NCI-H1930 (cell line): ENCODE measurements at places on chromosomes 3 and 15.

GRCh38 chr3:150764566-150764965, 1.6 kb upstream of the SIAH2 start:
- DNase-seq = no peak

DNA sequence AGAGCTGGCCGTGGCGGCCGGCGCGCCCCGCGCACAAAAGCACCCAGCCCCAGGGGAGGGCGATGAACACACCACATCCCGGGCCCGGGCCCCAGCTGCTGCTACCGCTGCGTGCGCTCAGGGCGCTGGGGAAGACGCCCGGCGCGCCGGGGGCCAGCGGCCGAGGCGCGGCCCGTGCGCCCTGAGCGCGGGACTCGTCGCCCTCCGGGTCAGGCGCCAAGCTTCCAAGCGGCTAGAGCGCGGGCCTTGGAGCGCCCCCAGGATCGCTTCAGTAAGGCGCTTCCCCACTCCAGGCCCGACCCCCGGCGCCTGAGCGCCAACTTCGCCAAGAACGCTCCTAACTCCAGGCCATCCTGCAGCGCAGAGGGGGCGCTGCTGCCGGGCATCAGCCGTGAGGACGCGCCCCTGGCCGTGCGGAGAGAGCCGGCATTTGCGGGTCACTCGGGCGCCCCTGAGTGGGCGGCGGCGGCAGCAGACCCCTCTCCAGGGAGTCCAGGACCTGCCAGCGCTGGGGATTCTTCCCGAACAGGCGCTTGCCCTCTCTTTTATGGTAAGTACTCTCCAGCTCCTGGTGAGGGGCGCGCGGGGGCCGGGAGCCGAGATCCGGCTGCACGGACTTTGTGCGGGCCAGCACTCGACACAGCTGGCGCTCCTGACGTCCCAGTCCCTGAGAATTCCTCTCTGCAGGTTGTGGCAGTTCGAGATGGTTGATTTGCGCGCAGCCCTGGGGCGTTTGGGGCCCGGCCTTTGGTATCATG, 475 bp downstream of the SPSB4 start:
- peak; percentile 78 for DNase-seq

- DNase-seq = peak; percentile 80
These were observed 119.1 kb downstream of the OPA1 start for GRCh38 chr3:193711964-193712598.

GRCh38 chr3:173371848-173372487, 25.6 kb upstream of the NLGN1 start:
- no peak for DNase-seq

DNA sequence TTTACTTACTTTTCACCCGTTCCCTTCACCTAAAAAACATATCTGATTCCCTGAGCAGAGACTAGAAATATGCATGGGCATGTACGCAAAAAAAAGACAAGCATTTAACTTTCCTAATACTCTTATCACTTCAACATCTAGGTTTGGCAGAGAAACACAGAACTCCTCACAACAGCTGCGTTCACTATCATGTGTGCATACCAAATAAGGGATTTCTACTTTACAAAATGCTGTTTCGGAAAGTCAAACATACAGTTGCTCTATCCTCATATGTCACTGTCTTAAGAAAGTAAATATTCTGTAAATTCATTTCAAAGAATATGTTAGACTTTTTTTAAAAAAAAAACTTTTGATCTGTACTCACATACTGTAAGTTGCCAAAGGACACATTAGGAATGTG, 65.1 kb upstream of the CBLB start:
- no peak for DNase-seq

DNA sequence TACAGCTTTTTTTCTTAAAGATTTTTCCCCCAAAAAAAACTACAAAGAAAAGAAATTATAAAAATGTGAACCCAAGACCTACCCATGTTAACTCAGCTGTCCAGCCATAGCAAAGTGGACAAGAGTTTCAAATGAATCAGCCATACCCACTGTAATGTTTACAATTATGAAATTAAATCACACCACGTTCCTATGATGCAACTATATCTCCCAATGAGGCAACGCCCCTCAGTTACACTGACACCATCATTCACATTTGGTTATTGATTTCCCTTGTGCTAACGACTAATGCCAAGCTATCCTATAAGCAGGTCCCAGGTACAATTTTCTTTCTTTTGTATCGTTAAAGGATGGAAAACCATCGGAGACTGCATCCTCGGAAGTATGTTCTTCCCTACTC, 115.1 kb upstream of the ICE2 start:
- no peak for DNase-seq

DNA sequence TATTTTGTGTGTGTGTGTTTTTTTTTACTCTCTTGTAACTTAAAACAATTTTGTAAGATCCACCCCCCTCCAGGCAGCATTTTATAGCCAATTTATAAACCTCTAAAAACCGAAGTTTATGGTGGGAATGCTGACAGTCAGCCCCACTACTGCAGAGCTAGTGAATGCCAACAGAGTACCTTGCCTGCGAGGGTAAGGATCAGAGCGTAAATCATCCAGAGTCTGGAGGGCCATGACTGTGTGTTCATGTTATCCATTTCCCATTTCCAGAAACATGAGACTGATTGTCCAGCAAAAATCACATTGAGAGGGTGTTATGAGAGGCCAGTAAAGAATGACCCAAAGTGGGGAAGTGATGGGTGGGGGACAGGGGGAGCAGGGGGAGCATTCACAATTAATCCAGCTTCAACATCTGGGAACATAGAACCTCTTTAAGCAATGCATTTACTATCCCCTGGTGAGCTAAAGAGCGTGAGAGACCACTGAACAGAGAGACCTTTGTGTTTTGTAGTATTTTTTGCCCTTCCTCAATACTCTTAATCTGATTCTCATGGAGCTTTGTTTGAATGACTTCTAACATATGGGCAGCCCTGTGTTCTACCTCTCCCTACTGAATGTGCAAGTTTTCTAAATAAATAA, 464.5 kb downstream of the RBMS3 start:
- no peak for DNase-seq

GRCh38 chr3:190384309-190384756, 3.6 kb upstream of the CLDN16 start:
- DNase-seq = no peak

DNA sequence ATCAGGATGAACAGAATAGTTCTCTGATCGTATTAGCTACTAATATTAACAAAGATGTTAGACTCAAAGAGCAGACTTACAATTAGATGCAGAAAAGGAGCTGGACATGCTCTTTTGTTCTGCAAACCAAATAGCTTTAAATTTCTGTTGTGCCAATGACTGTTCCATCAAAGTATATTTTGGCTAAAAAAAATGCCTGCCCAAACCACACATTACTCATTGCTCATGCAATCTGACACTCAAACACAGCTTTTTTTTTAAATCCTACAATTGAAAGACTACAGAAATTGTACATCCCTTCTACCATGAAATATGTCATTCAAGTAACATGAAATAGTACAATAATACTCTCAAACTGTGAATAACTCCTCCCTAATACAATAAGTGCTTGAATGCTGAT, 48.6 kb downstream of the SHOX2 start:
- DNase-seq = no peak

DNA sequence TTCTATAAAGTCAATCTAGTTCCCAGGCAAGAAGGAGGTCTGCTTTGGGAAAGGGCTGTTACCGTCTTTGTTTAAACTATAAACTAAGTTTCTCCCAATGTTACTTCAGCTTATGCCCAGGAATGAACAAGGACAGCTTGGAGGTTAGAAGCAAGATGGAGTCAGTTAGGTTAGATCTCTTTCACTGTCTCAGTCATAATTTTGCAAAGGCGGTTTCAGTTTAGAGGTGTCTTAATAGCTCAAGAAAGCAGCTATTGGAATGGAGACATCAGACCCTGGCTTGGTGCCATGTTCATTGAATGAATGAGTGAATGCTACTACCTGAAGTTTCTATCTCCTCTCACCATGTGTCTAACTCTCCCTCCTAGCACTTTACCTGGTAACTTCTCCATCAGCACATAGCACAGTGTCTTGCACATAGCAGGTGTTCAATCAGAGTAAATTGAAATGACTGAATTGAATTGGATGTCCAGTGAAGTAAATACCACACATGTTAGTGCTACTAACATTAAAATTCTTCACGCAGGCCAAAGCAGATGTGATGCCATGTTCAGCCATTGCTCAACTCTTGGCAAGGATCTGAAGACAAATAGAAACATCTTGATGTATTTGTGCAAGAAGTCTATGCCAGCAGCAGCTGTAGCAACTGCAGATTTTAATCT, 28.2 kb downstream of the CLEC3B start:
- DNase-seq = no peak

GRCh38 chr3:171805687-171806086, 4.6 kb downstream of the PLD1 start:
- no peak for DNase-seq

- no peak for DNase-seq
These were observed 20.0 kb upstream of the GOLGA6C start for GRCh38 chr15:75238150-75238549.

DNA sequence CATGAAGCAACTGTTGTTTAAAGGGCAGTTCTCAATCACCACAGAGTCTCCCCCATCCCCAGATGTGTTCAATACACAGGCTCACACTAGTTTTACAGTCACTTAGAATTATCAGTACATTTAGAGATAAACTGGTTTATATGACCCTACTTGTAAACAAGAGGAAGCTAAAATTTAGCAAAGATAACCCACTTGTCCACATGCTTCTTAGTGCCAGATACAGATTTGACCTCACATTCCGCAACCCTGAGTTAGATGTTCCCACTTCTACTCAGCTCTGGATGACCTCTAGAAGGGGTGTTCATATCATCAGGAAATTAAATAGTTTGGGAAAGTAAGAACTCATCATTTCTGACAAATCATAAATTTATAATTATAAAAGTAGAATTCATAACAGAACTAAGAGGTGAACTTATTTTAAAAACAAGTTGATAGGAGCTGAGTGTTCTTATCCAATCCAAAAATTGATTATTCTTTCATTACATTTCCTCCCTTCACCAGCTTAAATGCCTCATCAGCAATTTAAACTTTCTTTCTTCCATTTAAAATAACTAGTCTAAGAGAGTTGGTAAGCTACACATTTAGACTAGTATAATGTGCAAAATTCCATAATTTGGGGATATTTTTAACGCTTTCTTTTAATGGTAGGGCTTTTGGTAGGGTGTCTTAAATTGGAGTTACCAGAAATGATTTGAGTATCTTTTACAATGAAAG, 131.2 kb downstream of the FBN1 start:
- DNase-seq = no peak

DNA sequence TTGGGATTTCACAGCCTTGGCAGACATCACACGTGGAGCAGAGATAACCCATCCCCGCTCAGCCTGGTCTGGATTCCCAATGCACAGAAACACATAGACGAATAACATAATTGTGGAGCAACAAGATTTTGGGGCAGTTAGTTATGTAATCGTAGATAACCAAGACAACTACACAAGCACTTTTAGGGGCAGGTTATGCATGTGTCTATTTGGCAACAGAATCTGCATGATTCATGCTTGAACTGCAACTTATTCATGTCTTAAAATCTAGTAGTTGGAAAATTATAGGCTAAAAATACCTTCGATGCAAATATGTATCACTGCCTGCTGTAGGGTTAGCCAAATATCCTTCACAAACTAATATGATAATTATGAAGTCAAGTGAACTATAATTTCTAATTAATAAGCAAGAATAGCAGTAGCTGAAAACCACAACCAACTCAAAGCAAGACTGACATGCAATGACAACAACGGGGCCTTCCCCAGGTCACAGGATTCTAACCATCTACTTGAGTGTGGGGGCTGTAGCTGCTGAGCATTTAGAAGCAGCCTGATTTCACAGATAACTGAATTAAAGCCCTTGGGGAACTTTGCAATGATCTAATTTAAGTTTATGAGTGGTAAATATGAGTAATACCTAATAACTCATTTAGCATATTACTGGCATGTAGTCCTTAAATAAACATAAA, 31.1 kb downstream of the DGKG start:
- no peak for DNase-seq

- DNase-seq = no peak
These were observed 138.0 kb upstream of the ALCAM start for GRCh38 chr3:105228696-105229095.

GRCh38 chr3:11131371-11131770, 22.9 kb upstream of the HRH1 start:
- DNase-seq = no peak

DNA sequence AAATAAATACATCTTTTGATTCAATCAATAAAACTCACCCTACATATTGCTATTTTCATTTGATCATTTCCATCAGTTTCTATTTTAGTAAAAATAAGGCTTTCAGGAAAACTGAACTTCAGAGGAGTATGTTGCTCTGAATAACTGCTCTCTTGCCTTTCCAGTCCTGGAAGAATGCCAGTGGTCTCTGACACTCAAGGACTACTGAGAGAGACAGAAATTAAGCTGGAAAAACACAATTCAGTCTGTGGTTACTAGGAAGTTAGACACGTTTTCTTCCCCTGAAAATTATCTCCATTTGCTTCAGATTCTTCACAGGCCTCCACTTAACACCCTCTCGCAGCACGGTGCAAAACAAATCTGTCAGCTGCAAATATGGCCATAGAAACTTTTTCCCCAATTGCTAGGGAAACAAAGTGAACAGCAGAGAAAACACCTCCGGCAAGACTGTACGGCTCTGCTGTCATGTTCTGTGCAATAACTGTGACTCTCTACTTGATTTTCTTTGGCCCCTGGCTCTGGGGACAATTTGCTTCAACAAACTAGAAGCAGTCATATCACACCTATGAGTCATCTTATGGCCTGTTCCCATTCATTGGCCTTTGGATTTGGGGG, 353.0 kb downstream of the MAGI1 start:
- no peak for DNase-seq

DNA sequence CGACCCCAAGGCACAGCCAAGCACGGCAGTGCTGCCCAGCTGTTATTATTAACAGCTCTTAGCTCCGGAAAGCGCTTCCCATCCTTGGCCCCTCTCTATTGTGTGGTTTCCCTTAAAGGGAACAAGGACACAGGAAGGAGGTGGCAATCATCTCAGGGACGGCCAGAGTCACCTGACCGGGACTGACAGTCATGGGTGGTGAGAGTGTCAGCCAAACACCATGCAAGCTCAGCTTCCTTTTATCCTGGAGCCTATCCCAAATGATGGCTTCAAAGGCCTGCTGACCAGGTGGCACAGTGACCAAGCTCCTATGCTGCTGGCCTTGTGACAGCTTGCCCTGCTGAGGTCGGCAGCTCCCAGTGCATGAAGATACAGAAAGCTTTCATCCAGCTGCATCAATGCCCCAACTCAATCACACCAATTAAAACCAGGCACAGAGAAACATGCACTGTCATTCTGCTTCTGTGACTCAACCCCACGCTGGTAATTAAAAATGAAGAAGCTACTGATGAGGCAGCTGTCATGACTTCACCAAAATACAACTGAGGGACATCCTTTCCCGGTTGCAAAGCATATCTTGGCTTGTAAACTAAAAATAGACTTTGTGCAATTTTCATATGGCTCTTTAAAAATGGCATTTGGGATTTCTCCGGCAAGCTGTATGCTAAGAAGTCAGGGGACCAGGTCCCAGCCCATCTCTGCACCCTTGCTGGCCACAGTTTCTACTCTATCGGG, 34.0 kb downstream of the PCSK6 start:
- DNase-seq = no peak

GRCh38 chr3:116233711-116234357, 211.5 kb downstream of the LSAMP start:
- DNase-seq = no peak

- DNase-seq = no peak
These were observed 40.5 kb upstream of the GYG1 start for GRCh38 chr3:148950806-148951205.

- DNase-seq = no peak
These were observed 68.6 kb downstream of the FHIT start for GRCh38 chr3:61182662-61183061.
